ENCODE measurements at places on chromosomes 12 and 14.

DNA sequence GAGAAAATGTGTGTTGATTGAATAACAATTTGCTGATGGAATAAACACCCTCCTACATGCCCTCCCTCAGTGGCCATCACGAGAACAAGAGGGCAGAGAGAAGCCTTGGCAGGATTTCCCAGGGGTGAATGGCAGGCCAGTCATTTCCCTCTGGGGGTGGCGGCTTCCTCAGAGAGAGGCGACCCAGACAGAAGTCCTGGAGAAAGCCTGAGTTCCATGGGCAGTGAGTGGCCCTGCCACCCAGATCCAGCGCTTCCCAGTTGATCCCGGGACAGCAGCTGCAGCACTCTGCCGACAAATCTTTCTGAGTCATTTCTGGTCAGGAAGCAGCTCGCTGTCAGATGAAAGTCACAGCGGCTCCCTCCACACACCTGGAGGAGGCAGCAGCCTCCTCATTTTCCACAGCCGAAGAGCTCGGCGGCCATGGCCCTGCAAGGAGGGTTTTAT, 123.0 kb downstream of the SCARB1 start:
- no peak for DNase-seq

DNA sequence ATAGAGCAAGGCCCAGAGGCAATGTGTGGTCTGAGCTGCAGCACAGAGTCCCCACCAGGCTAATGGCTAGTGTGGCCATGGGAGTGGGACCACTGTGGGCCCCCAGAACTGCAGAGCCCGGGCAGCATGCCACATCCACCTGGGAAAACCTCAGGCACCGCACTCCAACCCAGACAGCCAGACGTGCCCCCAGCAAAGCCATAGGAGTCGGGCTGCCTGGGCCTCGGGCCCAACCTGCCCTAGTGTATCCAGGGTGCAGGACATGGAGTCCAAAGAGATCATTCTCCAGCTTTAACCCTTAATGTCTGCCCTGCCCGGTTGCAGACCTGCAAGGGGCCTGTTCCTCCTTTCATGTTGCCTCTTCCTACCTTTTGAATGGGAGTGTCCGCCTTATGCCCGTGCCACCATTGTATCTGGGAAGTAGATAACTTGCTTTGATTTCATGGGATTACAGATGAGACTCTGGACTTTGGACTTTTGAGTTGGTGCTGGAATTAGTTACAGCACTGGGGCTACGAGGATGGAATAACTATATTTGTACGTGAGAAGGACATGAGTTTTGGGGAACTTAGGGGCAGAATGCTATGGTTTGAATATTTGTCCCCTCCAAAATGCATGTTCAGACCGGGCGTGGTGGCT, 29.1 kb upstream of the DEGS2 start:
- DNase-seq = no peak

DNA sequence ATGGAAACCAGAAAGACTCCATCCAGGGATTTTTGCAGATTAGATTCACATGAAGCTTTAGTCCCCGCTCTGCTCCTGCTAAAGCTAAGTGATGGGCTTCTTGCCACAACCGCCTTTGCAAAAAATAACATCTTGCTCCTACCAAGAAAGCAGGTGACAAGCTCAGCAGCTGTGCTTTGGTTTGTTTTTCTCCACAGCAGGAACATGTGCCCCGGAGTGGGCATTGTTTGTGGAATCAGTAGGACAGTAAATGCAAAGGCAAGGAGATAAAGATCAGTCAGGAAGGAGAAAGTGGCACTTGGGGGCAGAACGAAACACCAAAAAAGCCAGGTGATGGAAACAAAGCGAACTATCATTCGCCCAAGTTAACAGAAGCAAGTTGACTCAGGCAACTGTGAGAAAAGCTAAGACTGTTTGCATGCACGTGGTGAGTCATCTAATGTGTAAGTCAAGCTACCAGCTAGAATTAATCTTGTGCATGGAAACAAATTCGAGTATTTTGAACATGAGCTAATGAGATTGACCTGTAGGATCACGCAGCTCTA, 165.5 kb upstream of the PLXNC1 start:
- DNase-seq = no peak

DNA sequence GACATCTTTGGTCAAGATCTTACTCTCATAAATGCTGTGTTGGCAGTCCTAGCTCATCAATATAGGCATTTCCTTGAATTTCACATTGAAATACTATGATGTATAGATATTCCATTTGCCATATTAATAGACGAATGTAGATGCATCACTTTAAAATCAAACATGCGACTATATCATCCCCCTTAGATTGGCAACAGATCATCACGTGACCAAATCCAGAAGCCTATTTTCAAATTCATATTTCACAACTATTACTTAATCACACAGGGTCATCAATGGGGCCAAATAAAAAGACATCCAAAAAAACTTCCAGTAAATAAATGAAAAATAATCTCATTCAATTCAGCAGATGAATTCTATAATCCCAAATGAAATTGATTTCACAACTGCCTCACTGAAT, 15.3 kb downstream of the LMO3 start:
- DNase-seq = no peak

DNA sequence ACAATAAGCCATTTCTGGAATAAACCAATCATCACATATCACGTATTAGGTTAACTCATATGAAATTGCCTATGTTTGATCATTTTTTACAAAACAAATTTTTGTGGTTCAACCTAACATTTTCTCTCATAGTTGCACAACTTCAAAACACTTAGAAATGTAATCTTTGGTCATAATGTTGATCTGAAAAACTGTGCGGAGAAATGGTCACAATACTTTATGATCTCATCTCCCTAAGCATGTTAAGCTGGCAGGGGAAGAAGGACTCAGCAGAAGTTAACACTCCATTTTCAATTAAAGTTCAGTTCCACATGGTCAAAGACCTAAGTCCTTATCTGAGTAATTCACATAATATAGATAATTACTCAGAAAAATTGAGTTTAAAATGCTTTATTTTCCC, 194.8 kb downstream of the CAPZA3 start:
- DNase-seq = no peak

GRCh38 chr14:101025696-101026095, 122.2 kb upstream of the RTL1 start:
- DNase-seq = no peak

DNA sequence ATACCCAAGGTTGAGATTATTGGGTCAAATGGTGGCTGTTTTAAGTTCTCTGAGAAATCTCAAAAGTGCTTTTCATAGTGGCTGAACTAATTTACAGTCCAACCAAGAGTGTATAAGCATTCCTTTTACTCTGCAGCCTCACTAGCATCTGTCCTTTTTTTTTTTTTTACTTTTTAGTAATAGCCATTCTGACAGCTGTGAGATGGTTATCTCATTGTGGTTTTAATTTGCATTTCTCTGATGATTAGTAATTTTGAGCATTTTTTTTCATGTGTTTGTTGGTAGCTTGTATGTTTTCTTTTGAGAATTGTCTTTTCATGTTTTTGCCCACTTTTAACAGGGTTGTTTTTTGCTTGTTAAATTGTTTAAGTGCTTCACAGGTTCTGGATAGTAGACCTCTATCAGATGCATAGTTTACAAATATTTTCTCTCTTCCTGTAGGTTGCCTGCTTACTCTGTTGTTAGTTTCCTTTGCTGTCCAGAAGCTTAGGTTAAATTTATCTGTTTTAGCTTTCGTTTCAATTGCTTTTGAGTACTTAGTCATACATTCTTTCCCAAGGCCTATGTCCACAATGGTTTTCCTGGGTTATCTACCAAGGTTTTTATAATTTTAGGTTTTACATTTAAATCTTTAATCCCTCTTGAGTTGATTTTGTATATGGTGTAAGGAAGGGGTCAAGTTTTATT, 881.3 kb upstream of the SEL1L start:
- no peak for DNase-seq

GRCh38 chr14:33812181-33812580, 138.7 kb downstream of the EGLN3 start:
- no peak for DNase-seq
